K562 (cell line): ENCODE measurements at places on chromosomes 4 and X. TPM values are rescaled to one million over a fixed set of nuclear protein-coding genes. Genes with fewer than 3 reads are reported as not detected.
A peak's percentile ranks its signal among the peaks of the same experiment; 100 is the strongest.

The CLNK gene
- total RNA-seq = not detected in 2 replicates

The NEUROG2 gene
- total RNA-seq = 0.07 TPM in 1 of 2 replicates, not detected in the other

The CT45A3 gene
- total RNA-seq = 1.2 TPM in 1 of 2 replicates, not detected in the other

The ABRAXAS1 gene
- total RNA-seq = 27.6 and 30.9 TPM in 2 replicates

The IQCM gene
- not detected in 2 replicates for total RNA-seq

The FATE1 gene
- not detected in 2 replicates for total RNA-seq

The MAGEA10 gene
- total RNA-seq = not detected in 2 replicates

The IL15 gene
- 0.33 and 0.76 TPM in 2 replicates for total RNA-seq

The PLS3 gene
- 0.36 and 0.42 TPM in 2 replicates for total RNA-seq

- peak; percentile 49 for DNase-seq
Measured at GRCh38 chr4:20773144-20773997, 73.1 kb downstream of the PACRGL start.

- DNase-seq = no peak
Measured at GRCh38 chr4:167688660-167689142, 403.6 kb upstream of the ANXA10 start.

DNA sequence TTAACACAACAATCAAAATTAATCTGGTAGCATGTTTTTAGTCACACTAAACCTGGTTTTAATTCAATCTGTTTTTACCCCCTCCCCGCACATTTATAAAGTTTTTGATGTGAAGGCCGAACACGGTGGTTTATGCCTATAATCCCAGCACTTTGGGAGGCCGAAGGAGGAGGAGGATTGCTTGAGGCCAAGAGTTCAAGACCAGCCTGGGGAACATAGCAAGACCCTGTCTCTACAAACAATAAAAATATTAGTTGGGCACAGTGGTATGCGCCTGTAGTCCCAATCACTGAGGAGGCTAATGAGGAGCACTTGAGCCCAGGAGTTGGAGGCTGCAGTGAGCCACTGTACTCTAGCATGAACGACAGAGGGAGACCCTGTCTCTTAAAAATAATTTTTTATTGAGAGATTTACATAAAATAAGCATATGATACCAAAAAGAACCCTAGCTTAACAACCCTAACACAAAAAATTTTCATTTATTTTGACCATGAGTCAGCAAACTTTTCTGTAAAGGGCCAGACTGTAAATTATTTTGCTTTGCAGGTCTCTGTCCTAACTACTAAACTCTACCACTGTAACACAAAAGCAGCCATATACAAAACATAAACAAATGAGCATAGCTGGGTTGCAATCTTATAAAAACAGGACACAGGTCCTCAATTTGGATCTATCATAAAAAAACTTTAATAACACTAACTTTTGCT lies 21.5 kb downstream of the HNRNPD start:
- no peak for DNase-seq

DNA sequence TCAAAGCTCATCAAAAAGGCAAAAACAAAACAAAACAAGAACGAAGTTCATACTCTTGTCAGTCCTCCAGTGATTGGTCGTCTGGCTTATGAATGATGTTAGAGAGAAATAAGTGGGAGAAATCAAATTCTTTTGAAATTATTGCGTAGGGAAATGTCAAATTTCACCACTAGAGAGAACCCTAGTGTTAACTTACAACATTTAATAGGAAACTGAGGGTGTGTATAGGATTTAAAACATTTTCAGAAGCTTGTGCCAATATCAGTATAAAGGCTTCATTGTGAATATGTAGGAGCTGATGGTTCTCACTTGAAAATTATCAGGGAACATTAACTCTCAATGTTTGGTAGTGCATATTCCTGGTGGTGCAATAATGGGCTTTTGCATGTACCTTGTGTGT lies 17.4 kb downstream of the ADH6 start:
- DNase-seq = no peak

GRCh38 chr4:184250795-184251669 lies 33.4 kb upstream of the ENPP6 start:
- DNase-seq = peak; percentile 69

DNA sequence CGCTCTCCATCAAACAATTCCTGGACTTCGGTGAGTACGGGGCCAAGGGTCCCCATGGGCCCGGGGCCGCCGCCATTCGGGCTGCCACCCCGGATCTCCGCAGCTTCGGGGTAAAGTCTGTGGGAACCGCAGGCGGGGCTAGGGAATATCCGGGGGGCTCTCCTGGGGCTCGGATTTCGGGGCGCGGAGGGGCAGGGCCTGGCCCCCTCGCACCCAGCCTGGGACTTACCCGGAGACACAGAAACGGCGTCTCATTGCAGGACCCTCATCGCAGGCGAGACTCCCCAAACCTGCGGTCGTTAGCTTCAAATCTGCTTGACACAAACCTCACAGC lies 413 bp downstream of the PDK3 start:
- DNase-seq = no peak

DNA sequence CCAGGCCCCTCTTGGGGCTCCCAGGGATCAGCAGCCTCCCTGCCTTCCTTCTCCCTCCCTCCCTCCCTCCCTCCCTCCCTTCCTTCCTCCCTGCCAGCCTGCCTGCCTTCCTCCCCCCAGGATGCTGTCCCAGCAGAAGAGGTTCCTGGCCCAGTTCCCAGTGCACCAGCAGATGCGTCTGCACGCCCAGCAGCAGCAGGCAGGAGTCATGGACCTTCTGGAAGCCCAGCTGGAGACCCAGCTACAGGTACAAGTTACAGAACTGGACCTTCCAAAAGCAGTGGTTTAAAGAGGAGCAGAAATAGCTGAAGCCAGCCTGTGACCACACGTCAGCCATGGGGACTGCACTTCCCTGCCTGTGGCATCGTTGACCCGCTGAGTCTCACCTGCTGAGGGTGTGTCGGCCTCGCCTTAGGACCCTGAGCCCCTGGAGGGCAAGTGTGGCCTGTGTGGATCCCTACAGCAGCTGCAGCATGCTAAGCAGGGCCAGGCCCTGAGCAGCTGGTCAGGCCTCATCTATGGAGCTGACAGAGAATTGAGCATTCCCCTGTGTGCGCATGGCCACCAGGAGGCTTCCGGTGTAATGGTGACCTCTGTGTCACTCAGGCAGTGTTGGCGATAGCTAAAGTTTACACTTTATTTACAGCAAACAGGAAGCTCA lies 84.7 kb downstream of the CRMP1 start:
- DNase-seq = no peak

- no peak for DNase-seq
Measured at GRCh38 chr4:128076464-128076863, 15.4 kb downstream of the LARP1B start.

GRCh38 chr4:126247409-126247808 lies 932.7 kb downstream of the FAT4 start:
- no peak for DNase-seq

- DNase-seq = no peak
Measured at GRCh38 chrX:132041015-132041414, 17.9 kb downstream of the STK26 start.

GRCh38 chr4:105417624-105418023 lies 56.2 kb downstream of the PPA2 start:
- DNase-seq = no peak

GRCh38 chr4:74230902-74231499 lies 73.1 kb downstream of the MTHFD2L start:
- no peak for DNase-seq

DNA sequence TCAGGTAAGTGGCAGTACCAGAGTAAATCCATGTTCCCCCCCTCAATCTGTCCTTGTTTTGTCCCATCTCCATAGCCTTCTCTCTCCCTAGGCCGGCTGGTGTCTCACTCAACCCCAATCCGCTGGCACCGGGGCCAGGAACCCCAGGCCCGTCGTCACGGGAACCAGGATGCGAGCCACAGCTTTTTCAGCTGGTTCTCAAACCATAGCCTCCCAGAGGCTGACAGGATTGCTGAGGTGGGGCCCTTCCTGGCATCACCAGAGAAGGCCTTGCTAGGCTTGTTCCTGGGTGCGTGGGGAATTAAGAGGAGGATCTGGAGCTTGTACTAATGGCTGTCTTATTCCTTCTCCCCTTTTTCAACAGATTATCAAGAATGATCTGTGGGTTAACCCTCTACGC lies 2.7 kb downstream of the TSPYL2 start:
- DNase-seq = no peak

DNA sequence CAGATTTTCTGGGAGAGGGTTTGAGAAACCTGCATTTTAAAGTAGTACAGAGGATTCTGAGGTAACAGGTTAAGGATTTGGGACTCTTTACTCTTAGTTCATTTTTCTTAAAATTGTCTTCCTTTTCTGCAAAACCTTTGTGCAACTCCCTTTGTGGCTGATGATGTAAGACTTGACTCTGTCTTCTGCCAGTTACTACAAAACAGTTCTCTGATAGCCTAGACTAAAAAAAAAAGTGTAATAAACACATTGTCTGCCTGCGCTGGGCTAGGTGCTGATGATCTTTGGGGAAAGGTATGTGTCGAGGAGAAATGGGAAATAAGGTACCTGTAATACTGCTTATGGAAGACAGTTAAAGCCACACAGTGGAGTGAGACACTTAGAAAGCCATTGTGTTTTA lies 28.7 kb downstream of the IL13RA1 start:
- no peak for DNase-seq

- no peak for DNase-seq
Measured at GRCh38 chrX:43688586-43688985, 32.5 kb downstream of the MAOA start.
